Neural crest cell (in vitro differentiated cells): ENCODE measurements at places on chromosomes 4 and X. TPM values are rescaled to one million over a fixed set of nuclear protein-coding genes. Genes with fewer than 3 reads are reported as not detected.

Gene BEX5
- total RNA-seq: 3.1 and 3.8 TPM in 2 replicates

Gene CYTL1
- total RNA-seq: 13.2 and 13.5 TPM in 2 replicates

- H3K4me1 ChIP-seq: peaks cover 10% of the 10 kb centered on the region
- no peak overlapping the region for H3K4me3 ChIP-seq
- no peak overlapping the region for H3K27ac ChIP-seq
Measured at GRCh38 chrX:2521927-2522386, 21.2 kb upstream of the DHRSX start.

Gene CXCL1
- total RNA-seq: not detected in 2 replicates

Gene EBP
- total RNA-seq: 155 and 168 TPM in 2 replicates

DNA sequence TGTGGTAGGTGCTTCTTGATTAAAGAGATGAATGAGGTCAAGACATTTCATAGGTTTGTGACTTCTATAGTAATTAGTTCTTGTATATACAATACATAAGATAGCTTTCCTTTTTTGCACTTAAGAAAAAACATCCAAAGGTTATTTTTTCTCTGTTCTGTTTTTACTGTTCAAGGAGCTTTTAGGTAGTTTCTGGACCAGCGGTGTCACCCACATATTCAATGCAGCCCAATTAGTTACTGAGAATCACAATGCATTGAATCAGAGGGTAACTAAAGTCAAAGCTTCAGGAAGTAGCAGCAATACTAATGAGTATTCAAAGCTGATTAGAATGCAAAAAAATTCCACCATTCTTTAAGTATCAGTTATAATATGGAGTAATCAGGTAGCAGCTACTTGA is 211.6 kb downstream of the SH2D1A start:
- peaks cover 8% of the 10 kb centered on the region for H3K4me1 ChIP-seq
- H3K27me3 ChIP-seq: no peaks in the 10 kb centered on the region
- no peak for DNase-seq
- H3K4me3 ChIP-seq: no peak overlapping the region
- no peak overlapping the region for H3K27ac ChIP-seq
- H3K36me3 ChIP-seq: peaks cover 5% of the 10 kb centered on the region

- no peak overlapping the region for H3K27ac ChIP-seq
- DNase-seq: no peak
- H3K4me3 ChIP-seq: no peak overlapping the region
Measured at GRCh38 chr4:129384974-129385373, 289.0 kb downstream of the C4orf33 start.

Gene GPR34
- not detected in 2 replicates for total RNA-seq

GRCh38 chr4:149426461-149426860 is 389.2 kb downstream of the IQCM start:
- no peak for DNase-seq
- H3K4me1 ChIP-seq: no peaks in the 10 kb centered on the region
- no peaks in the 10 kb centered on the region for H3K36me3 ChIP-seq
- H3K4me3 ChIP-seq: no peak overlapping the region
- H3K27ac ChIP-seq: no peak overlapping the region
- no peaks in the 10 kb centered on the region for H3K27me3 ChIP-seq

DNA sequence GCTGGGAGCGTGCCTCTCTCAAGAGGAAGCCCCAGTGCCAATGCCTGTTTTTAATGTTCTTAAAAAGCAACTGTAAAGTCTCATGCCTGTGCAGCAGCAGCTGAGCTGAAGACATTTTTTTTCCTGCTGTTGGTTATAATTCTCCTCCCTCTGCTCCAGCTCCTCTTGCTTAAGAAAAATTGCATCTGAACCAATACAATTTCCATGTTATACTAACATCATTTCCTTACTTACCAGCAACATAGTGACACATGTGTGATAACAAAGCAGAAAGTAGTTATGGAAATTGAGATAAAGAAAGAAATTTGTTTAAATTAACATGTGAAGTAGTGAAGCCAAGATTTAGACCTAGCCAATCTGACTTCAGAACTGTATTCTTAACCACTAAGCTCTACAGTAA is 101.4 kb downstream of the TBC1D19 start:
- H3K27me3 ChIP-seq: no peaks in the 10 kb centered on the region
- no peak for DNase-seq
- H3K27ac ChIP-seq: no peak overlapping the region
- H3K36me3 ChIP-seq: peaks cover 28% of the 10 kb centered on the region
- no peaks in the 10 kb centered on the region for H3K4me1 ChIP-seq
- H3K4me3 ChIP-seq: no peak overlapping the region

DNA sequence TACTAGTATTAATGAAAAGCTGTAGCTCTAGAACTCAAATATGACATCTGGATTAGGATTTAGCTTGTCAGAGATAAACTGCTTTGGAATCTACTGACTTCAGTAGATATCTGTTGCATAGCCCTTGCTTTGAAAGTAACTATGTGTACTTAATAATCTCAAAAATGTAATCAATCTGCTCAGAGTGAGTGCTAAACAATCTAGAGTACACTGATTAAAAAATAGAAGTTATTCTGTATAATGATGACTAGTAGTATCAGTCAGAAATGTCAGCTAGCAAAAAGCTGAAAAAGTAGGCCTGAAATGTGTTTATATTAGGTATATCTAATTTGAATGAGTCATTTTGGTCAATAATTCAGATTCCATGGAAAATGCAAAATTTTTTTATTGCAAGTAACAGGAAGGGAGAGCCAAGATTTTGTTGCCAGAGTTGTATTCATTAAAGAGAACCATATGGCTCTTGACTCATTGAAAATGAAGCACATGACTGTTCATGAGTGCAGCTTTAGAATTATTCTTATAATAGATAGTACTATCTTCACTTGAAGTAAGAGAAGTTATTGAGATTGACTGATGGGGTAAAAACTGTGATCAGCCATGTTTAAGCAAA is 20.0 kb downstream of the CLCN3 start:
- no peaks in the 10 kb centered on the region for H3K27me3 ChIP-seq
- no peak overlapping the region for H3K27ac ChIP-seq
- H3K36me3 ChIP-seq: peaks cover 4% of the 10 kb centered on the region
- DNase-seq: no peak
- no peaks in the 10 kb centered on the region for H3K4me1 ChIP-seq

- H3K4me1 ChIP-seq: no peaks in the 10 kb centered on the region
- no peak overlapping the region for H3K4me3 ChIP-seq
- no peaks in the 10 kb centered on the region for H3K36me3 ChIP-seq
- no peak overlapping the region for H3K27ac ChIP-seq
- no peaks in the 10 kb centered on the region for H3K27me3 ChIP-seq
Measured at GRCh38 chrX:129768586-129769466, 10.9 kb upstream of the SASH3 start.

GRCh38 chr4:157010630-157011029 is 39.0 kb upstream of the PDGFC start:
- DNase-seq: no peak
- H3K27ac ChIP-seq: no peak overlapping the region
- no peaks in the 10 kb centered on the region for H3K36me3 ChIP-seq
- H3K4me3 ChIP-seq: no peak overlapping the region

DNA sequence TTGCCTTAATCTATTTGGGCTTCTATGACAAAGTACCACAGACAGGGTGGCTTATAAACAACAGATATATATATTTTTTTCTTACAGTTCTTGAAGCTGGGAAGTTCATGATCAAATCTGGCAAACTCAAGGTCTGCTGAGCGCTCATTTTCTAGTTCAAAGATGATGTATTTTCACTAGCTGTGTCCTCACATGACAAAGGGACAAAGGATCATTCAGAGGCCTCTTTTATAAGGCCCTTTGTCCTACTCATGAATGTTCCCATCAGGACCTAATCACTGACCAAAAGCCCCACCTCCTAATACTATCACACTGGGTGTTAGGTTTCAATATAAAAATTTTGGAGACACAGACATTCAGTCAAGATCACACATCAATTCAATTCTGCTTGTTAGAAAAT is 2025.2 kb downstream of the PCDH7 start:
- H3K36me3 ChIP-seq: no peaks in the 10 kb centered on the region
- no peaks in the 10 kb centered on the region for H3K27me3 ChIP-seq
- H3K4me1 ChIP-seq: no peaks in the 10 kb centered on the region
- H3K27ac ChIP-seq: no peak overlapping the region

Gene BEX2
- total RNA-seq: 19.2 and 21.4 TPM in 2 replicates

DNA sequence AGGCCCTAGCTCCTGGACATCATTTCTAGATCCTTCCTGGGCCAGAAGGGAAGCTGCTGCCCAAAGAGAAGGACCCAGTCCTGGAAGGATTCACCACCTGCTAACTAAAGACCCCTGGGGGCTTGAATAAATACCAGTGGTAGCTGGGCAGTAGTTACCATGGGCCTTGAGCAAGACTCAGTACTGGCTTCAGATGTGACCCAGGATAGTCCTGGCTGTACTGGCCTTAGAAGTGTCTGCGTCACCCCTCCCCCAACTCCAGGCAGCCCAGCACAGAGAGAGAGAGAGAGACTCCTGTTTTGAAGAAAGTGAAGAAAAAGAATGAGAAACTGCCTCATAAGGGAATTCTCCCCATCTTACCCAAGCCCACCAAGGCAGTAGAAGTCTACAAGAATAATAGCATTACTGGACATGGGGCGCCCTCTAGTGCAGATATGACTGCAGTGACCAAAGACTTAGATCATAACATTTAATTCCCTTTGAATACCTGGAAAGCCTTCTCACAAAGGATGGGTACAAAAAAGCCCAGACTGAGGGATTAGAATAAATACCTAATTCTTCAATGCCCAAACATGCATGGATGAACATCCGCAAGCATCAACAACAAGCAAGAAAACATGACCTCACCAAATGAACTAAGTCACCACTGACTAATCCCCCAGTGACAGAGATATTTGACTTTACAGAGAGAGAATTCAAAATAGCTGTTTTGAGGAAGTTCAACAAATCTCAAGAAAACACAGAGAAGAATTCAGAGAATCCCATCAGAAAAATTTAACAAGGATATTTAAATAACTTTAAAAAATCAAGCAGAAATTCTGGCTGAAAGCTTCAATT is 171.8 kb downstream of the HNRNPD start:
- no peak overlapping the region for H3K4me3 ChIP-seq
- H3K27me3 ChIP-seq: peaks cover 13% of the 10 kb centered on the region
- peak; percentile 63 for DNase-seq
- H3K27ac ChIP-seq: no peak overlapping the region
- no peaks in the 10 kb centered on the region for H3K36me3 ChIP-seq

Gene SH3BGRL
- total RNA-seq: 74.9 and 78.7 TPM in 2 replicates

- peaks cover 26% of the 10 kb centered on the region for H3K27me3 ChIP-seq
- DNase-seq: no peak
- no peaks in the 10 kb centered on the region for H3K4me1 ChIP-seq
- no peak overlapping the region for H3K4me3 ChIP-seq
- H3K27ac ChIP-seq: no peak overlapping the region
- no peaks in the 10 kb centered on the region for H3K36me3 ChIP-seq
Measured at GRCh38 chr4:54076673-54077072, 12.3 kb upstream of the CHIC2 start.

DNA sequence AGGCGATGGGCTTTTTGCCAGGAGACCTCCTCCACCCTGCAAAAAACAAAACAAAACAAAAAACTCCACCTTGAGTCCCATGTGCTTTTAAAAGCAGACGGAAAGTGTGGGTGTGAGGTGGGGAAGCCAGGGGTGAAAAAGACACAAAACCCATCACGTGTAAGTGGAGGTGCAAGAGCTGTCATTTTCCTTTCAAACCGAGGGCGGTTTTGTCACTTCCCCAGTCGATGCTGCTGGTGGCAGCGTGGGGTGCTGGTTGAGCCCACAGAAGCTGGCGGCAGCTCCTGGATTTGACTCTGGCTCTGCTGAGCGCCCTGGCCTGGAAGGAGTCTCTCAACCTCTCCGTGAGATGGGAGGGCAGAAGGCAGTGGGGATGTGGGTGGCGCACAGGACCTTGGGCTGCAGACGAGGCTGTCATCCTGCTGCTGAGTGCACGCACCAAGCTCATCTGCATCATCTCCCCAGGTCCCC is 110.0 kb downstream of the PSAPL1 start:
- H3K4me3 ChIP-seq: no peak overlapping the region
- H3K27ac ChIP-seq: no peak overlapping the region
- DNase-seq: no peak

DNA sequence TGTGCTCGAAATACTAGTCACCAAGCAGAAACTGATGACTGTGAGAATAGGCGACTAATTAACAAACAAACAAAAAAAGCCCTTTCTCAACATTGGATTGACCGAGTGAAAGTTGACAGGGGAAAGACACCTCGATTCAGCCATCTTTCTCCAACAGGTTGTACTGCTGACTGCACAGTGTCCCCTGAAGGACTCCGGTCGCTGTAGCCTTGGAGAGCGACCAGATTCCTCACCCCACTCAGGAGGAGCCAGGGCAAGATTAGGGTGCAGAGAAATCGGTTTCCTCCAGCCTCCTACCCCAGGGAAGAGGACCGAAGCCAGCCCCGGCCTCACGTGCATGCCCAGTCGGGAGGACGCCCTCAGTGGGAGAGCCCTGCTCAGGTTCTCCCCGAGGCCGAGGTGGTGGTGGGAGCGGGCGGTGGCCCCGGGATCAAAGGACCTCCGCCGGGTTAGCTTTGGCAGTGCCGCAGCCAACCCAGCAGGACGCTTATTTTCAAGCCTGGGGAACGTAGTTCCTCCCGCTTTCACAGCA is 1.1 kb upstream of the RAP1GDS1 start:
- H3K4me3 ChIP-seq: peak overlapping the region; percentile 97
- peak; percentile 35 for DNase-seq
- H3K27ac ChIP-seq: peak overlapping the region; percentile 99
- no peaks in the 10 kb centered on the region for H3K27me3 ChIP-seq
- H3K4me1 ChIP-seq: peaks cover 37% of the 10 kb centered on the region

DNA sequence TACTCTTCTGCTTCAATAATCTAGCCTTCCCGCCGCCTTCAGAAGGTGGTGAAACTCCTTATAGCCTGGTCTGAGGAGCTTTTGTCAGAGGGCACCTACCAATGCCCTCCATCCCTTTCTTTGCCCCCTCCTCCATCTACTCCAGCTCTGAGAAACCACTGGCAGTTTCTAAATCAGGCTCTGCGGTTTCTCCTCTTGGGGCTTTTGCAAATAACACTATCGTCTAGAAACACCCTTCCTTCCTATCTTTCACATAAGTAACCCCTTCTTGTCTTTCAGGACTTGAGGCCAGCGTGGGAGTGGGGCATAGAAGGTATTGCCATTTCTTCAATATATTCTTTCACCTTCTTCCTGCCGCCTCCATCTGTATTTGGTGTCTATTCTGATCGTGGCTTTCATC is 1.2 kb upstream of the EFHC2 start:
- no peak overlapping the region for H3K27ac ChIP-seq
- H3K27me3 ChIP-seq: no peaks in the 10 kb centered on the region
- peaks cover 10% of the 10 kb centered on the region for H3K4me1 ChIP-seq
- H3K36me3 ChIP-seq: no peaks in the 10 kb centered on the region
- DNase-seq: no peak

Gene DDIT4L
- 0.14 and 0.18 TPM in 2 replicates for total RNA-seq
